ENCODE measurements at places on chromosomes 4 and X.

DNA sequence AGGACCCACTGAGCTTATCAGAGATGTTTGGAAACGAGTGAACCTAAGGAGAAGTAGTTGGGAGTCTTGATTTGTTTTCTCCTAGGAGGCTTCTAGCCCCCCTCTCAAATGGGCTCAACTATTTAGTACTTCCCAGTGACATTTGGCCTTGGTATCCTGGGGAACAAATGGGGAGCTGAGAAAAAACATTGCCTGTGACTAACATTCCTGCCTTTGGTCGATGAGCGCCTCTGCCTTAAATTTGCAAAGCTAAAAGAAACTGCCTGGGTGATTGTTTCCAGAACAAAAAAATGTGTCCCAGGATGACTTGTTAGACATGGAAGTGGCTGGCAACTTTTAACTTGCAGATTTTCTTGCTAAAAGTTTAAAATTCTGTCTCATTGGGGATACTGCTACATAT lies 58.8 kb upstream of the IGFBP7 start:
- H3K27ac ChIP-seq, result no peak overlapping the region
- no peak overlapping the region for H3K4me3 ChIP-seq
- peaks cover 3% of the 10 kb centered on the region for H3K27me3 ChIP-seq
- no peak for DNase-seq
- H3K4me1 ChIP-seq, result no peaks in the 10 kb centered on the region
- H3K36me3 ChIP-seq, result no peaks in the 10 kb centered on the region

GRCh38 chrX:101210630-101211029 lies 9.0 kb upstream of the DRP2 start:
- H3K4me1 ChIP-seq, result no peaks in the 10 kb centered on the region
- H3K27me3 ChIP-seq, result no peaks in the 10 kb centered on the region
- H3K27ac ChIP-seq, result no peak overlapping the region
- no peak overlapping the region for H3K4me3 ChIP-seq
- no peak for DNase-seq

DNA sequence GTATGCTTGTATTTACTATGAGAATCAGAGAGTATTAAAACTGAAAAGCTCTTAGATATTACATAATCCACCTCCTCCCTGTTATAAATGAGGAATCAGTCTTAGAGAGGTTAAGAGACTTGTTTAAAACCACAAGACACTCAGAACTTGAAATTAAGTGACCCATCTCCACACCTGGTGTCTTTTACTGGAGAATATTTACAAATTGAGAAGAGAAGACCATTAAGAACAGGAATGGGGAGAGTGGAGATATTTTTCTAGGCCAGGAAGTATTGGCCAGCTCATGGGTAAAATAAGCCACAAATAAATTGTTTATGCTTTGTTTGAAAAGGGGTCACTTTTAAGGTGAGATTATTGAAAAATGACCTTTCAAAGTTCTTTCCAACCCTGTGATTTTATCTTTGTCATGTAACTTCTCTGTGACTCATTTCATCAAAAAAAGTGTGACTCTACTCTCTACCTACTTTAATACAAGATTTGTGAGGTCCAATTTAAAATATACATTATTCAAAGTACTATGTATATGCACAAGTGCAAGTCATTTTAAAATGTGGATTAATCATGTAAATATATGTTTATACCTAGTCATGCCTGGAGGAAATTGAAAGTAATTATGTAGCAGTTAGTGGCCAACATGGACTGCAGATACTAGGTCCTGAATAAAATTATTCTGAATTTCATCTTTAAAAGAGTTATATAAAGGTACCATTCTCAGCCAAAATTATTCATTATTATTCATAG lies 15.9 kb upstream of the COX7B2 start:
- no peaks in the 10 kb centered on the region for H3K4me1 ChIP-seq
- no peak overlapping the region for H3K4me3 ChIP-seq
- no peaks in the 10 kb centered on the region for H3K36me3 ChIP-seq
- H3K27me3 ChIP-seq, result peaks cover 4% of the 10 kb centered on the region
- H3K27ac ChIP-seq, result no peak overlapping the region

GRCh38 chrX:105822138-105823091 lies at the start of gene NRK:
TSS of gene NRK (plus strand) at chrX:105822539. CDS start at chrX:105822846, 307 bp downstream.
- no peak within 1 kb of the TSS for H3K27ac ChIP-seq
- H3K36me3 ChIP-seq, result no peaks in the 10 kb centered on the region
- H3K4me1 ChIP-seq, result no peaks in the 10 kb centered on the region
- DNase-seq, result no peak
- H3K4me3 ChIP-seq, result no peak within 1 kb of the TSS

- peak; percentile 37 for DNase-seq
- peak overlapping the region; percentile 92 for H3K27ac ChIP-seq
- peaks cover 25% of the 10 kb centered on the region for H3K36me3 ChIP-seq
- H3K4me1 ChIP-seq, result peaks cover 48% of the 10 kb centered on the region
- no peaks in the 10 kb centered on the region for H3K27me3 ChIP-seq
- peak overlapping the region; percentile 67 for H3K4me3 ChIP-seq
These were observed 626 bp downstream of the YTHDC1 start for GRCh38 chr4:68349279-68349648.

GRCh38 chr4:109302361-109303139 lies at the start of gene COL25A1:
TSS of gene COL25A1 (minus strand) at chr4:109302658.
- no peak for DNase-seq
- no peak within 1 kb of the TSS for H3K27ac ChIP-seq
- no peaks in the 10 kb centered on the region for H3K27me3 ChIP-seq
- no peaks in the 10 kb centered on the region for H3K4me1 ChIP-seq
- no peak within 1 kb of the TSS for H3K4me3 ChIP-seq

- no peaks in the 10 kb centered on the region for H3K4me1 ChIP-seq
- H3K36me3 ChIP-seq, result no peaks in the 10 kb centered on the region
- no peak for DNase-seq
- no peak within 1 kb of the TSS for H3K27ac ChIP-seq
- H3K4me3 ChIP-seq, result no peak within 1 kb of the TSS
- no peaks in the 10 kb centered on the region for H3K27me3 ChIP-seq
These were observed at the start of gene SMIM43 for GRCh38 chr4:121764702-121765367. TSS of gene SMIM43 (minus strand) at chr4:121765164. CDS start at chr4:121765105, 59 bp downstream.

DNA sequence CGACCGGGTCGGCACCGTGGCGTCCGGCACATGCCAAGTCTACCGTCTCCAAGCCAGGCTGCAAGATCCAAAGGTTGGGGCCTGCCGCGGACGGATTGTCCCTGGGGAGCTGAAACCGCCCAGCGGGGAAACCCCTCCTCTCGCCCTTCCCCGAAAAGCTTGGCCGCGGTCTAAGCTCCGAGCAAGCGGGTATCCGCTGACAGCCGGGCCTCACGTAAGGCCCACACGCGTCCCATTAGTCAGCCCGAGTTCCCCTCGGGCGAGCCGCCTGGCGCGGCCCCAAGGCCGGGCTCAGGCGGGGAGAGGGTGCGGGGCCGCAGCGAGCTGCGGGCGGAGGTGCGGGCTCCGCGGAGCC lies 6.8 kb upstream of the BCOR start:
- H3K4me3 ChIP-seq, result peak overlapping the region; percentile 73
- H3K36me3 ChIP-seq, result no peaks in the 10 kb centered on the region
- H3K27ac ChIP-seq, result no peak overlapping the region
- DNase-seq, result no peak
- H3K4me1 ChIP-seq, result peaks cover 38% of the 10 kb centered on the region

- no peaks in the 10 kb centered on the region for H3K4me1 ChIP-seq
- H3K27ac ChIP-seq, result no peak overlapping the region
- no peaks in the 10 kb centered on the region for H3K27me3 ChIP-seq
- H3K4me3 ChIP-seq, result no peak overlapping the region
- DNase-seq, result no peak
These were observed 135.5 kb downstream of the ARHGAP24 start for GRCh38 chr4:85610450-85610849.

- no peak overlapping the region for H3K27ac ChIP-seq
- H3K36me3 ChIP-seq, result peaks cover 14% of the 10 kb centered on the region
- no peaks in the 10 kb centered on the region for H3K4me1 ChIP-seq
These were observed 36.1 kb downstream of the ZBTB49 start for GRCh38 chr4:4326166-4326565.

GRCh38 chrX:100911731-100912130 lies 17.0 kb downstream of the XKRX start:
- H3K27ac ChIP-seq, result no peak overlapping the region
- H3K27me3 ChIP-seq, result no peaks in the 10 kb centered on the region
- no peaks in the 10 kb centered on the region for H3K36me3 ChIP-seq
- DNase-seq, result no peak
- no peak overlapping the region for H3K4me3 ChIP-seq

DNA sequence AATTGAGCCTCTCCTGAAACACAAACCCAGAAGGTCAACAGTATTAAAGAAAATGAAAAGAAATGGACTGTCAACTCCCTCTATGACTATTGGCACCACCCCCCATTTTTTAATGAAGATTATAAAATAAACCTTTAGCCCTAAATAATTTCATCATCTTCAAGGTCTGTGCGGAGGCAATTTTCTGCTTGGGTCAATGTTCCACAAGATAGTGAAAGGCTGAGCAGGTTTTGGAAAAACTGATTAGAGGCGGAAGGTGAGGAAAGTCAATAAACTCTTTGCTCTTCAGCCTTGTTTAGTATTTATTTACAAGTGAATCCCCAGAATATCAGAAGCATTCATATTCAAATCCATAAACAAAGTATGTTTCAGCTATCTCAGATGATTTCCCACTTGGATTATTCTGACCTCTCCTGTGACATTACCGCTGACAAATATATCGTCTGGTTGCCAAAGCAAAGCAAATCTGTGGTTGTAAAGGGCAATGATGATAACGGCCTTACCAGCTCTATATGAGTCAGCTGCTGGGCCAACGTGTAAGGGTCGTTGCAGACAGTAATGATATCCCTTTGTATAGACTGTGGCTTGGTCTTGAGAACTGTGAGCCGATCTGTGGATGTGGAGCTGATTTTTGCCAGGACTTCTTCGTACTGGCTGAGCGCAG lies 24.0 kb downstream of the RASGEF1B start:
- DNase-seq, result no peak
- H3K27me3 ChIP-seq, result no peaks in the 10 kb centered on the region
- H3K36me3 ChIP-seq, result peaks cover 10% of the 10 kb centered on the region
- no peak overlapping the region for H3K27ac ChIP-seq
- H3K4me3 ChIP-seq, result no peak overlapping the region

DNA sequence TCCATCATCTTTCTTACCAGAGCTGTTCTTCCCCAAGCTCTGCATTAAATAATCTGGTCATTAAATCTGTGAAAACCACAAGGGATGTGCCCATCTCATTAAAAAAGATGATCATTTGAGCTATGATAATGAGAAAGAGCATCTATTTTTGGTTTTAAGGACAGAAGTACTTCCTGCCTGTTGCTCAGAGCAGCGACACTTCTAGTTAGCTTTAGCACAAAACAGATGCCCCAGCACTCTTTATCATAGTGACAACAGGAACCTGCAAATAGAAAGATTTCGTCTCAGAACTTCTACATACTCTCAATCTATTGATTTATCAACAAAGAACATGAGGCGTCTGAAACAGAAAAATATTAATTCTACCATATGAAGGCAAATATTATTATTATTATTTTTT lies 140.1 kb downstream of the APBB2 start:
- no peaks in the 10 kb centered on the region for H3K27me3 ChIP-seq
- H3K4me3 ChIP-seq, result no peak overlapping the region
- H3K4me1 ChIP-seq, result no peaks in the 10 kb centered on the region
- H3K36me3 ChIP-seq, result no peaks in the 10 kb centered on the region
- DNase-seq, result no peak

DNA sequence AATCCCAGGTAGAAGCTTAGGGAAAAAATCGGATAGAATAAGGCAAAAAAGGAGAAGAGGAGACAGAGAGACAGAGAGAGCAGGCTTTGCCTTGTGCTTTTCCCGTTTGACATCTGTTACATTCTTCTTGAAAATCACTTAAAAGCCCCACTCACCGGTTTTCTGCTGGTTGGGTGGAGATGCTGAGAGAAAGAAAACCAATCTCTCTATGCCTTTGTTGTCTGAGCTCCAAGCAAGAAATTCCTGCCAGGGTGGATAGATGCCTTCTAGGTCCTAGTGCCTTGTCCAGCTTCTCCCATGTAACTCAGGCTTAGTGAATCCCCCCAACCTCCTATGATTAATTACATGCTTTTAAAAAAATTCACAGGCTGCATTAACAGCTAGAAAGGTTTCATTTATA lies at the start of gene DCX:
TSS of gene DCX (minus strand) at position 210 of the 400 bp plus-strand sequence. CDS start 1,794 bp downstream, outside the sequence.
- H3K36me3 ChIP-seq, result no peaks in the 10 kb centered on the region
- H3K4me1 ChIP-seq, result no peaks in the 10 kb centered on the region
- no peak within 1 kb of the TSS for H3K4me3 ChIP-seq

DNA sequence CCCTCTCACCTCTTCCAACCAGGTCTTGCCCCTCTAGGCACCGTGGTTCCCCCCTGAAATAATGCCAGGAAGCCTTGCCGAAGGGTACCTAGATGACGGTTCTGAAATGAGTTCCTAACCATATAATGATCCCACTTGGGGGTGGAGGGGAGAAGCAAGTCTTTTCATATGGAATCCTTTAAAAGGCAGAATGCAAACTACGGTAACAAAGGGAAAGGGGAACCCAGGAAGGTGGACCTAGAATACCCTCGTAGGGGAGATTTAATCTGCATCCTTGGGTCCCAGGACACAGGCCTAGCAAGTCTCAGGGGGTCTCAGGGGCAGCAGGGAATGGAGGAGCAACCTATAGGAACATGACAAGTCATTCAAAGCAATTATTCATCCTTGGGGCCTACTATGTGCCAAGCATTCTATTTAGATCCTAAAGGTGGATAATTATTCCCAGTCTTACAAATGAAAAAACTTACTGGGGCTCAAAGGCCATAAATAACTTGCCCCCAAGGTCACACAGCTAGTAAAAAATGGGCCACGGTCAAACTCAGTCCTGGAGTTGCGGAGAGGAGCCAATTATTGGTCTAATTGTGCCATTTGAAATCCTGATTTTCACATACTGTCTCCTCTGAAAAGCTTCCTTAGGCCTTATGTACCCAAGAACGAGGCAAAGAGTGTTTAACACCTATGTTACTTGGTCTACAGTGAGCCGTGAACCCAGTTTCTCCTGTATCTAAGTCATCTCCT lies 8.8 kb downstream of the BCOR start:
- DNase-seq, result no peak
- H3K4me1 ChIP-seq, result peaks cover 24% of the 10 kb centered on the region
- H3K27me3 ChIP-seq, result no peaks in the 10 kb centered on the region
- no peak overlapping the region for H3K27ac ChIP-seq

GRCh38 chr4:77007358-77008230 lies 58.0 kb downstream of the SEPTIN11 start:
- no peak for DNase-seq
- no peak overlapping the region for H3K4me3 ChIP-seq
- H3K27me3 ChIP-seq, result peaks cover 19% of the 10 kb centered on the region
- H3K4me1 ChIP-seq, result no peaks in the 10 kb centered on the region

- H3K36me3 ChIP-seq, result no peaks in the 10 kb centered on the region
- DNase-seq, result no peak
- H3K27me3 ChIP-seq, result no peaks in the 10 kb centered on the region
- no peaks in the 10 kb centered on the region for H3K4me1 ChIP-seq
- H3K4me3 ChIP-seq, result no peak overlapping the region
These were observed 60.6 kb downstream of the CD99L2 start for GRCh38 chrX:150837845-150838244.

GRCh38 chr4:120693816-120694215 lies 228.7 kb downstream of the PRDM5 start:
- H3K27ac ChIP-seq, result no peak overlapping the region
- H3K4me3 ChIP-seq, result no peak overlapping the region
- H3K36me3 ChIP-seq, result no peaks in the 10 kb centered on the region
- H3K4me1 ChIP-seq, result no peaks in the 10 kb centered on the region
- no peaks in the 10 kb centered on the region for H3K27me3 ChIP-seq
- DNase-seq, result no peak

GRCh38 chr4:132593717-132594400 lies 555.2 kb upstream of the PCDH10 start:
- no peak overlapping the region for H3K27ac ChIP-seq
- no peak overlapping the region for H3K4me3 ChIP-seq
- H3K27me3 ChIP-seq, result no peaks in the 10 kb centered on the region
